ENCODE measurements at places on chromosomes 7 and 10.

DNA sequence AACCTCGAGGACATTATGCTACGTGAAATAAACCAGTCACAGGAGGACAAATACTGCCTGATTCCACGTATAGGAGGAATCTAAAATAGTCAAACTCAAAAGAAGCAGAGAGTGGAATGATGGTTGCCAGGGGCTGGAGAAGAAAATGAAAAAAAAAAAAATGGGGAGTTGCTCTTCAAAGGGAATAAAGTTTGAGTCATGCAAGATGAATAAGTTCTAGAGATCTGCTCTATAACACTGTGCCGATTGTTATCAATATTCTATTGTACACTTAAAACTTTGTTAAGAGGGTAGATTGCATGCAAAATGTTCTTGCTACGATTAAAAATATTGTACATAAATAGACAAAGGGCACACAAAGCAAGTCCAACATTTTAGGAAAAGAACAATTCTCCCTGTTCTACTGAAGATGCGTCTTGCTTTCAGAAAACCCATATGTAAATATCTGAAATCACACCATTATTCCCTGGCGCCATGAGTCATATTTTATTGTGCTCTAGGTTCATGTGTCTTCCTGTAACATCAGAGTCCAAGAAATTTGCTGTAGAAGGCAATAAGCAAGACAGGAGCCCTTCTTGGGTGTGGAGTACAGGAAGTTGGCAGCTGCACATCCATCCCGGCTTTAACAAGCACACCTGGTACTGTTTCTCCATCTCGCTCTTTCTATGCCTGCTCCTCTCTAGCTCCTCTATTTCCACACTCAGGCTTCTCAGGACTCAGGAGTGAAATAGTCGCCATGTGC is 145.9 kb downstream of the GFRA1 start:
- no peak for DNase-seq

DNA sequence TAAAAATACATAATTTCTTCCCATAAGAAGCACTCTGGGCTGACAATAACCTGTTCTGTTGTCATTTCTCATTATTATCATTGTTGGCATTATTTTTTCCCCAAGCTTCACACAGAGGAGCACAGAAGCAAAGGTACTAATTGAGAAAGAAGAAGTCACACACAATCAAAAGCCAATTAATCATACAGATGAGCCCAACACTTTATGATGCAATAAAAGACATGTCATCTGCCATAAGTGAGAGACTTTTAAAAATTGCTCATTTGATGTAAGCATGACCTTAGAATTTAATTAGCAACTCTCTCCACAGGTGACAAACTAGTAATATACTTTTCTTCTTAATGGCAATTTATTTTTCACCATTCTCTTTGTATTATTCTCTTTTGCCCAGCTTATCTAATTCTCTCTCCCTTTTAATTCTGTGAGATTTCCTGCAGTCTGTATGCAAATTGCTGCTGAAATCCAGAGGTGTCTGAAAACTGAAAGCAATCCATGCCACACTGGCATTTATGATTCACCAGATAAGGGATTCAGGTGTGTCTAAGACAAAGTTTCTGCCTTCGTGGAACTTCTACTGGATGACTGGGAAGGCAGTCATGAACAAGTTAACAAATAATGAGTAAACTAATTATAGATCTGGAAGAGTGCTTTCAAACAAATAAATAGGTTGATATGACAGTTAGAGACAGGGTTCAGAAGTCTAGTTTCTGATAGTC is 203.5 kb downstream of the CHCHD3 start:
- DNase-seq: no peak

- DNase-seq: no peak
Measured at GRCh38 chr10:69104994-69105790, 17.3 kb downstream of the SRGN start.

- DNase-seq: no peak
Measured at GRCh38 chr10:33100781-33101391, 142.9 kb upstream of the ITGB1 start.

- DNase-seq: peak; percentile 89
Measured at GRCh38 chr7:76069238-76069638, 21.3 kb downstream of the MDH2 start.

DNA sequence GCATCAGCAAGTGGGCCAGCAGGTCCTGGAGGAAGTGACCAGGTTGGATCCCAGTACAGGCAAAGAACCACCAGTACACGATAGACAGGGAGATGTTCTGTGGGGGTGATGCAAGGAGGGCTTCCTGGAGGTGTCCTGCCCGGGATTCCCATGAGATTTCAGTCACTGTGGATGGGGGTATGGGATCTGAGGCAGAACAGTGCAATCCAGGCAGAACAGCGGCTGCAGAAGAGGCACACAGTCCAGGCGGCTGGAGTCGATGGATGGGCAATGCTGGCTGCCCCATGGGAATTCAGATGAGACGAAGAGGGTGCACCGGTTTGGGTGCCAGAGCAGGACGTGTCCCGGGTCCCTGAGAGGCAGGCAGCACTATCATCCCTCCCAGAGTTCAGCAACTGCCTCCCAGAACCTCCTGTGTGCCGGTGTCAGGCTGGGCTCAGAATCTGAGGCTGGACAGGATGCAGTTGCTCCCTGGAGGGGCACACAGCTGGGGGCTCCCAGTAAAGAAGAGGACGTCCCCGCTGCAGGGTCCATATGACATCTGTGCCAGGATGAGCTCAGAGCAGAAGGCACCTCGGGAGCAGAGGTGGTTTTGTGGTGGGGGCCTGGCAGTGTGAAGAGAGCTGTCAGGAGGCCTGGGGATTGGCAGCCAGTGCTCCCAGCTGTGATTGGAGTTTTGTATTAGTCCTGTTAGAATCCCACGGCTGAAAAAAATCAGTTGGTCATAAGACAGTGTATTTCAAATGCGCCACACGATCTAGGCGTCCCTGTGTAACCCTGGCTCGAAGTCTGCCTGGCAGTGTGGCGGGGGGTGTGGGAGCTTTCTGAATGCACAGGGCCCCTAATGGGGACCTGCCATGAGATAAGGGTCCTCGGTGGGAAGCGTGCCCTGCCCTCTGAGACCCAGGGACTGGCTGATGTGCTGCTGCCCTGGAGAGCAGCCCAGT is 3.2 kb downstream of the KNDC1 start:
- peak; percentile 5 for DNase-seq

GRCh38 chr7:129017933-129018538 is 36.9 kb downstream of the TNPO3 start:
- no peak for DNase-seq

- DNase-seq: peak; percentile 37
Measured at GRCh38 chr10:35413985-35414861, 77.9 kb downstream of the CCNY start.

DNA sequence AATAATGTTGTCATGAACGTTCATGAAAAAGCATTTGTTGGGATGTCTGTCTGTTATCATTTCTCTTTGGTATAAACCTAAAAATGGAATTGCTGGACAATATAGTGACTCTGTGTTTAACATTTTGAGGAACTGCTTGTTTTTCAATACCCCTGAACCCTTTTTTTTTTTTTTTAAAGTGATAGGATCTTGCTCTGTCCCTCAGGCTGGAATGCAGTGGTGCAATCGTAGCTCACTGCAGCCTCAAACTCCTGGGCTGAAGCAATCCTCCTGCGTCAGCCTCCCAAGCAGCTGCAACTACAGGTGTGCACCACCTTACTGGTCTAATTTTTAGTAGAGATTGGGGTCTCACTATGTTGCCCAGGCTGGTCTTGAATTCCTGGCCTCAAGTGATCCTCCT is 15.1 kb upstream of the LMTK2 start:
- no peak for DNase-seq

- no peak for DNase-seq
Measured at GRCh38 chr7:98212532-98213041, 1.3 kb downstream of the BHLHA15 start.

DNA sequence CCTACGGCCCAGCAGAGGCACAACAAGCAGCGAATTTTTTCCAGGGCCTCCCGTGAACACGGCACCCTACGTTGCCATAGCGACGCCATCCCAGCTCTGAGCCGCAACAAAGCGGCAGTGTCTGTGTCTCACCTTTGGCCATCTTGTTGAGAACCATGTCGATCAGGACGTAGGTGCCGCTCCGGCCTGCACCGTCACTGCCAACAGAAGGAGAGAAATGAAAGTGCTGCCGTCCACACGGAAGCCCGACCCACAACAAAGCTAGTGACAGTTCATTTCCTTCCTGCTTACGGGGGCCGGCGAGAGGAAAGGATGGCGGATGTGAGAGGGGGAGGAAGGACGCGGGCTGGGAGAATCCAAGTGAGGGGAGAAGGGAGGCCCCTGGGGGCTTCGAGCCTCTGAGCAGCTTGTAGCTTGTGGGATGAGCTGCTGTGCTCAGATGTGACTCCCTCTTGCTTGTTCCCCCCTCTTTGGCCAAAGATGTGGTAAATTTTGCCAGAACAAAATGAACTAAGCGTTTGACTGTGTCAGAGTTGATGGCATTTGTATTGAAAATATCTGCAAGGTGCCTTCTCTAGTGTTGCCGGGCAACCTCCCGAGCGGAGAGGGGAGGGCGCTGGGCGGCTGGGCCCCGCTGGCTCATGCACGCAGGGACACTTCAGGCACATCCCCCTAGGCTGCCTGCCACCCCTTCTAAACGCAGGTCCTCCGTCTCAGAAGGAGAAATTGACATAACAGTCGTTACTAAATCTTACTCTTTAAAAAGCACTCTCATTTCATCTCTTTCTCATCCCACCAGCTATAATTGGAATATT is 232.2 kb downstream of the DNAJB6 start:
- peak; percentile 4 for DNase-seq

DNA sequence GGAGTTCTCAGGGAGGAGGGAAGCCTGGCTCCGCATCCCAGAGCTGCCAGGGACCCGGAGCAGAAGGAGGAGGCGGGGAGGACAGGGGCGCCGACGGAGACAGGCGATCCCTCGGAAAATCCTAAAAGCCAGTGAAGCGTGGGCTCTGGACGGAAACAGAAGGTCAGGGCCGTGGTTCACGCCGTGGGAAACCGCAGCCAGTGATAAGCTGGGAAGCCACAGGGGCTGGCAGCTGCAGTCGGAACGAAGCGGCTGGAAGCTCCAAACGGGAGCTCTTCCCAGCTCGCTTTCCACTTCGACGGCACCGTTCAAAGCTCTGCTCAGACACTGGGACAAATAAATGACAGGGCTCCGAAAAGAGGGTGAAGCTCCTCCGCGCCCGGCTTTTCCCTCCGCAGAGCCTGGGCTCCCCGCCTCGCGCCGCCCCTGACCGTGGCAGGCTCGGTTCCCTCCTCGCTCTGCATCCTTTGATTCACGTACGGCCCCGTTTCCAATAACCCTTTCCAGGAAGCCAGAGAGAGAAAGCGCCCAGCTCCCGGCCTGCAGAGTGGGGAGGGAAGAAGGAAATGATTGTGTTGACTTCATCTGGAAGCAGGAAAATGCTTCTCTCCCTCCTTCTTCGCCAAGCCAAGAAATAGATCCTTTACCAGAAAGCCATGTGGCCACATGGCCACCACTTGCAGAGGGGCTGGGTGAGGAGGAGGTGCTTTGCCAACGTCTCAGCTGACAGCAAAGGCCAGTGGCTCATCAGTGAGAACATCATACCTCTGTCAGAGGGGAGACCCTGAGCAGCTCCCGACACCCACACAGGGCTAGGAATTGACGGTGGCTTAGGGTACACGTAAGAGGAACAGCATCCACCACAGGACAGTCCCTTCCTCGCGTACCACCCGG is 57.4 kb downstream of the ADRB1 start:
- peak; percentile 70 for DNase-seq

DNA sequence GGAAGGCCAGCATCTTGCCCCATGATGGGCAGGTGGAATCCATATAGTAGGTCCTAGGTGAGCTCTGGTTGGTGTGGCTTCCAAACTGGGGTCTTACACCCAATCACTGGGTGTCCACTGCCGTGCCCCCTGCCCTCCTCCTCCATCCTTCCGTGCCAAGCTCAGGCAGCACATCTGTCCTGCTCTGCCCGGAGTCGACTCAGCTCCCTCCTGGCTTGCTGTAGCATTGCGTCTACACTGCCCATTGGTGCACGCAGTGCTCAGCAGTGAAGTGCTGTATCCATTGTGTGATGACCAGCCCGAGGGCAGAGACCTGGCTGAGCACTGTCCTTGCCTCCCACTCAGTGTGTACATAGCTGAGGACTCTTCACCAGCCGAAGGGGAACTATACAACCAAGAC is 148.4 kb downstream of the ADAM12 start:
- no peak for DNase-seq

DNA sequence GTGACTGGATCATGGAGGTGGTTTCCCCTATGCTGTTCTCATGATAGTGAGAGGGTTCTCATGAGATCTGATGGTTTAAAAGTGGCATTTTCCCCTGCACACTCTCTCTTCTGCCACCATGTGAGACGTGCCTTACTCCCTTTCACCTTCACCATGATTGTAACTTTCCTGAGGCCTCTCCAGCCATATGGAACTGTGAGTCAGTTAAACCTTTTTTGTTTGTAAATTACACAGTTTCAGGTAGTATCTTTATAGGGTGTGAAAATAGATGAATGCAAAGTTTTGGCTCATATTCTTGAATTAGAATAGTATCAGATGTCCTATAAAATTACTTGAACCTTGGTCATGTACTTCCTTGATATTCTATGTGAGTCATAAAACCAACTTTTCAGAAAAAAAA is 252.1 kb upstream of the TMEM229A start:
- DNase-seq: no peak

DNA sequence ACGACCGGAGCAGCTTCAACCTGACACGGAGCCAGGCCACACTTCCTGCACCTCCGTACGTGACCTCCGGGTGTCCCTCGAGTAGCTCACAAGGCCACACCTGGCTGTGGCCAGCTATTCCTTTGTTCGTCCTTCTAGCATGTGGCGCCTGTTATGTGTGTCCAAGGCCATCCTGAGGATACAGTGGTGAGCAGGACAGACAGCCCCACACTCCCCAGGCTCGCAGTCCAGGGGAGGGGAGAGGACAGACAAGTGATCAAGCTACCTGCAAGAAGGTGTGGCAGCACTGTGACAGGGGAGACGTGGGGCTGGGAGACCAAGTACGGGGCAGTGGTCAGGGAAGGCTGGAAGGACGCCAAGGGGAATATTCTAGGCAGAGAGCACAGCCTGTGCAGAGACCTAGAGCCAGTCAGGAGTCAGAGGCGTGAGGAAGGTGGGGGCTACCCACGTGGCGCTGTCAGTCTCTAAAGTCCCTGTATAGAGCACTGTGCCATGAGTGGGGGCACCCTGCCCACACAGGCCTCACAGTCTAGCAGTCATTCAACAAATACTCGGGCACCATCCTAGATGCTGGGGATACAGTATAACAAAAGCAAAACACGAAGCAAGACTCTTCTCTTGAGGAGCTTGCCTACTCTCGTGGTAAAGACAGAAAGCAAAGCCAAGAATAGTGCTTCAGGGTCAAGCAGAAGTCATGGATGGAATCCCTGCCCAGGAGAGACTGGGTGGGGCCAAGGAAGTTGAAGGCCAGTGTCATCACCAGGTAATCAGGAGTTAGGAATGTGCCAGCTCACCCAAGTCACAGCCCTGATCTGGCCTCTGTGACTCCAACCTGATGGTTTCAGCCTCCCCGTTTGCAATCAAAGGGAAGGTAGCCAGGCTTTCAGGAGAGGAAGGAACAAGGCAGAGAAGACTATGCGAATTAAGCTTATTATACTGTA is 58.6 kb downstream of the PROSER2 start:
- no peak for DNase-seq

- no peak for DNase-seq
Measured at GRCh38 chr10:75606203-75606779, 174.9 kb downstream of the LRMDA start.

- no peak for DNase-seq
Measured at GRCh38 chr7:48089046-48090003, at the start of gene UPP1. UPP1 (plus strand) TSS chr7:48089265; CDS start chr7:48094784, 5,519 bp downstream.

GRCh38 chr10:14023673-14024328 is 306.9 kb downstream of the FRMD4A start:
- peak; percentile 40 for DNase-seq

GRCh38 chr7:55521917-55522902 is 50.1 kb downstream of the VOPP1 start:
- DNase-seq: no peak

Measured in myocyte (in vitro differentiated cells).